ENCODE measurements at places on chromosomes 5 and 9.
A peak's percentile ranks its signal among the peaks of the same experiment; 100 is the strongest.

DNA sequence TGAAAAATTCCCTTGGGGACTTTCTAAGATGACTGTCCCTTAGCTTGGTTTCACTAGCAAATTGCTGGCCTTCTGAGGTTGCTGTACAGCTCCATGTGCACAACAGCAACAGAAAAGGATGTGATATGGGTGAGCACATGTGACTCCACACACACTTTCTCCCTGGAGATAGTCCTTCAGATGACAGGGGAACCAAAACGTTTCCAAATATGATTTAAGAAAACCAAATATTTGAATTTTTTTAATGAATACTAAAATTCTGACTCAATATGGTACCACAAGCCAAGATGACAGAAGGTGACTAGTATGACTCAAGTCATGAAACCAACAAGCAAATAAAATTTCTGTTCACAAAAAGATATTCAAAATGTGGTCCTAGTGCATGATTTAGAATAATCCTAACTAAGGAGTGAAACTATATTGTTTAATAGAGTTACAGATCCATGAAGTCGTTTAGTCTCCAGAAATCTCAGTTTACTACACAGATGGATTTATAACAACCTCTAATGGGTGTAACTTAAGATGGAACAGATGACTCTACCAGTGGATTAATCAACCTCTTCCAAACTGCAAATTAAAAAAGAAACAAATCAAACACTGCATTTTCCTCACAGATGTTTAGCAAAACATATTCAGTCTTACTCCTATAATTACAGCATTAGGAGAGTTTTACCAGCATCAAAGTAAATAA is 144.8 kb upstream of the PIK3R1 start:
- DNase-seq, result no peak

GRCh38 chr5:32030222-32030621 is 143.9 kb downstream of the GOLPH3 start:
- DNase-seq, result no peak

- no peak for DNase-seq
Observed at GRCh38 chr9:967903-968641, 8.4 kb upstream of the DMRT3 start.

DNA sequence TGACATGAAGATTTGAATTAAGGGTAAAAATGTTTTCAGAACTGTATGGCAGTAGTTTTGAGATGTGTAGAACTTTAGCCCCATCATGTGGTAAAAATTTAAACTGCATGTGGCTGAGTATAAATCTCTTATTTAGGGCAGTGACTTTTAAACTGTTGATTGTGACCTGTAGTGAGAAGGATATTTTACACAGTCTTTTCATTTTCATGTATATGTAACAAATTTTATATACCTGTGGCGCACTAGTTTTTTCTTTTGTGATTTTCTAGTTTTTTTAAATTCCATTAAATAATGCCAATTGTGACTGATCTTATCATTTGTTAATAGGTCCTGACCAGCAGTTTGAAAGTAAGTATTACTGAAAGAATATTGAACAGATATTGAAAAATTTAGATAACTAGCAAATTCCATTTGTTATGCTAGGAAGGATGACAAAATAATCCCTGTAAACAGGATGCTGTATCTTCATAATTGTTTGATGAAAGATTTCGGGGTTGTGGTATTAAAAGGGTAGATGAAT is 47.2 kb downstream of the GPBP1 start:
- DNase-seq, result peak; percentile 83

- DNase-seq, result no peak
Observed at GRCh38 chr9:126503333-126504085, 110.2 kb upstream of the LMX1B start.

DNA sequence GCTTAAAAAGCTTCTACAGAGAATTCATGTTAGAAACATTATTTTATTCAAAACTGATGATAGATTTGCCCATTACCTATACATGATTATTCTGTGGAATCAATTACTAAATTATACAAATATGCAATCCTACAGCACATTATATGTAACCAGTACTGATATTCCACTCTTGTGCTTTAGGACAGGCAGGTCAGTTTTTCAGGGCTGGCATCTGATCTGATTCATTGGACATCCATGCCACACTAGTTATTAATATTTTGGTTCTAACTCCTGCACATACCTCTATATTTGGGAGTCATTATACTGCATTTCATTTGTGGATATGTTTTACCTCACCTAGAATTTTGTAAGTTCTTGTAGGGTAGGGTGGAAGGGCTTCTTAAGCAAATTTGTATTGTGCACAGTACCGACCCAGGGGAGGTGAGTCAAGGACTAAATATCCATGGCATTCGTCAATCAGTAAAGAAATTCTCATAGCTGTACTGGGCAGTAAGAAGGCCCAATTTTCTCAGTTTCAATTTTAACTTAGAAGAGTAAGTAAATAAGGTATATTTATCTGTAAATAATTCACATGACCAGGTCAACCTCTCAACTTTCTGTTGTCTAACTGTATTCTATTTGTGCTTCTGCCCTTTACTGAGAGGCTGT is 33.5 kb downstream of the ELOVL7 start:
- DNase-seq, result no peak

DNA sequence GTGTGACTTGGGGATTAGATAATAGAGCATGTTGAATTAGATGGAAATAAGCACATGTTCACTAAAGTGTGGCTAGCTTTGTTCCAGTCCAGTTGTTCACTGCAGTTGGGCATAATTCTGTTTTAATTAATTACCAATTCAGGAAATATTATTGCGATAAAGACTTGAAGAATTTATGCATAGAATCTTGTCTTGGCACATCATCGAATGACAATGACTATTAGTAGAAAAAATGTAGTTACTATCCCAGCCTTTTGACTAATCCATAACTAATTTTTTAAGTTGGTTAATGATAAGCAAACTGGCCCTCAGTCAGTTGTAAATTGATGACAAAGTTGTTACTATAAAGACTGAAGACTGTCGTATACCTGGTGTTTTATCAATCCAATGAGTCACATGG is 10.5 kb downstream of the LNPEP start:
- DNase-seq, result no peak

- DNase-seq, result no peak
Observed at GRCh38 chr5:103353581-103353980, 95.0 kb downstream of the MACIR start.

DNA sequence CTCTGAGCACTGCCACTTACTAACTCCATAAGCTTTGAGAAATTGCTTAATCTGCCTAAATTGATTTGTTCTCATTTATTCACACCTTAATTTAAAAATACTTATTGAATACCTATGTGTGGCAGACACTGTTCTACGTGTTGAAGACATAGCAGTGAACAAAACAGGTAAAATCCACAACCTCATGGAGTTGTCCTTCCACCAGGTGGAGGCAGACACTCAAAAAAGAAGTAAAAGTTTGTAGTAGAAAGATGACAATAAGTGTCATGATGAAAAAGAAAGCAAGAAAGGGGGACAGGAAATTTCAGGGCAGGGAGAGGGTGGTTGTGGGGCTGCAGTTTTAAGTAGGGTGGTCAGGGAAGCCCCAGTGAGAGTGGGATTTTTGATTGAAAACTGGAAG is 94.9 kb downstream of the SREK1 start:
- DNase-seq, result no peak

DNA sequence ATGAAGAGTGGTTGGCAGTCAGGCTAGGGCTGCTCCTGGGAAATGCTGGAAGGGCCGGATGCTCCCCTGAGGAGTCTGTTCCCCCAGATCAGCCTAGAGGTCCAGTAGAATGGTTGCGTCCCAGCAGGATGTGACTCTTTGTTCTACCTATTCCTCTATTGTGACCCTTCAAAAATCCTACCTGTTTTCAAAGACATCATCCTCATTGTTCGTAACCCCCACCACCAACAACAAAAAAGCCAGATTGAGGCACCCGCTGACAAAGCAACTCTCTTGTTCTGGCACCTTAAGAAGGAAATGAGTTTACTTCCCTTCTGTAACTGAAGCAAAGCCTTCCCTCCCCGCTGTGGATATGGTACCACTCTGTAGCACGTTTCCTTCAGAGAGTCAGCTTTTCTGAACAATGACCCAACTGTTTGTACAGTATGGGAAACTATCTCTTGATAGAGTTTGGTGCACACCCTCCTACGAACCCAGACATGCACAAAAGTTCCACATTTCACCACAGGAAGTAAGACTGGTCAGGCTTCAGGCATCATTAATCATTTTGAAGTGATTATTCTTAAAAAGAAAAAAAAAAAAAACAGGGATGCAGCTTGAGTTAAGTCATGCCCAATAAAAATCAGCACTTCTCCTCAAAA is 207.2 kb downstream of the ENC1 start:
- no peak for DNase-seq

- DNase-seq, result no peak
Observed at GRCh38 chr9:36720043-36720442, 147.3 kb downstream of the MELK start.

GRCh38 chr9:37769306-37769705 is 15.6 kb downstream of the EXOSC3 start:
- no peak for DNase-seq

GRCh38 chr9:107794259-107794658 is 304.7 kb upstream of the KLF4 start:
- no peak for DNase-seq

DNA sequence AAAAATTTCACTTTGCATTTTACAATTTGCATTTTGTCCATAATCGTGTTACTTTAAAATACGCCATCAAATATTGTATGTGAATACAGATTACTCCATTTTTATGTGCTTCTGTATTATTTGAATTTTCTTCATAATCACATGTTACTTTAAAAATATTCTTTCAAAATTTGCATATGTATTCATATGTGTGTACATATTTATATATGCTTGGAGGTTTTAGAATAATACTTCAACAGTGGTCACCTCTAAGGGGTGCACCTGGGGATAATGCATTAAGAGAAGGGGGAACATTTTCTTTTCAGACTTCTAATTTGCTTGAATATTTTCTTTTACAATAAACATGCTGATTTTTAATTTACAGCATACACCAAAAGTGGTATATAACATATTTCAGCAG is 21.9 kb upstream of the ELL2 start:
- no peak for DNase-seq

- DNase-seq, result no peak
Observed at GRCh38 chr5:88244686-88245085, 24.0 kb downstream of the TMEM161B start.

DNA sequence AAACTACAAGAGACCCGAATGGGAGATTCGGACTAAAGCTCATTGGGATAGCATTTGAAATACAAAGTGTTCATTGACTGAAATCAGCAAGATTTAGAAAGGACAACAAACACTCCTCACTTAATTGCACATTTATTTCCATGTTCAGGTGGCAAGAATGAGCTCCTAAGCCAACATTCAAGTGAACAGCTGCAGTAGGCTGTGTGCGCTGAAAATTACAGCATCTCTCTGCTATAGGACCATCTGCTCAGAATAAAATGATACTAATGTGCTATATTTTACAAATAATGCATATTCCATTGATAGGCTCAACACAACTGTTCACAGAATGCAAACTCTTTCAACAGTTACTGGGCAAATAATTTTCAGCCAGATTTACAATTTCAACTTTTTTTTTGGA is 61.8 kb downstream of the ELAVL2 start:
- no peak for DNase-seq

GRCh38 chr9:6686396-6686795 is 40.9 kb upstream of the GLDC start:
- no peak for DNase-seq

- no peak for DNase-seq
Observed at GRCh38 chr5:92780057-92780456, 801.0 kb downstream of the NR2F1-AS1 start.

GRCh38 chr9:121349009-121349408 is 21.0 kb downstream of the STOM start:
- no peak for DNase-seq

DNA sequence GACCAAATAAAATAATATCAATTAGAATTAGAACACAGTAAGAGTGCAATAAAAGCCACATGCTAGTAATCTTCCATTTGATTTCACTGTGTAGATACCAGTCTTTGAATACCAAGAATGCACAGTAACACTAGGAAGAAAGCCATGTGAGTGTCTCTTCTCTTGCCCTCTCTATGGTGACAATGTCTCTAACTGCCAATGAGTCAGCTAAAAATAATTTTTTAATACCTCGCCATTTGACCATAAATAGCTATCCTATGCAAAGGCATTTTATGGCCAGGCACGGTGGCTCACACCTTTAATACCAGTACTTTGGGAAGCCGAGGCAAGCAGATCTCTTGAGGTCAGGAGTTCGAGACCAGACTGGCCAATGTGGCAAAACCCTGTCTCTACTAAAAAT is 30.6 kb downstream of the EDIL3 start:
- DNase-seq, result no peak

DNA sequence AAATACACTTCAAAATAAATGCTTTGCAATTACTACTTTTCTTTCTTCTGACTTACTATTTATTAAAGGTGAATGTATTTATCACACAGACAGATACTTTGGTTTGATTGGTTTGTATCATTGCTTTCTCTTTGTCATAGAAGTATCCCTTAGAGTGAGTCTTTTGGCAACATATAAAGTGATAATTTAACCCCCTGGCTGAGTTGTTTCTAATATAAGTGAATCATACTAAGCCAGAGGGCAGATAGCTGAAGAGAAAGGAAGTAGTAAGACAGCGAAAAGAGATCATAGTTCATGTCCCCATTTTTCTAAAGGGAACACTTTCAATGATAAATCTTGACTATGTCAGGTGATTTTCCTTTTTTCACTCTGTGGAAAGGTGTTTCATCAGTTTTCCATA is 38.6 kb downstream of the CAMK4 start:
- no peak for DNase-seq

GRCh38 chr9:115198001-115198400 is 80.0 kb upstream of the TNC start:
- no peak for DNase-seq

GRCh38 chr5:965604-966344 is 42.8 kb upstream of the NKD2 start:
- no peak for DNase-seq

- DNase-seq, result peak; percentile 13
Observed at GRCh38 chr5:399296-400281, 43.4 kb upstream of the EXOC3 start.

GRCh38 chr9:69936427-69936826 is 107.2 kb upstream of the MAMDC2 start:
- DNase-seq, result no peak

DNA sequence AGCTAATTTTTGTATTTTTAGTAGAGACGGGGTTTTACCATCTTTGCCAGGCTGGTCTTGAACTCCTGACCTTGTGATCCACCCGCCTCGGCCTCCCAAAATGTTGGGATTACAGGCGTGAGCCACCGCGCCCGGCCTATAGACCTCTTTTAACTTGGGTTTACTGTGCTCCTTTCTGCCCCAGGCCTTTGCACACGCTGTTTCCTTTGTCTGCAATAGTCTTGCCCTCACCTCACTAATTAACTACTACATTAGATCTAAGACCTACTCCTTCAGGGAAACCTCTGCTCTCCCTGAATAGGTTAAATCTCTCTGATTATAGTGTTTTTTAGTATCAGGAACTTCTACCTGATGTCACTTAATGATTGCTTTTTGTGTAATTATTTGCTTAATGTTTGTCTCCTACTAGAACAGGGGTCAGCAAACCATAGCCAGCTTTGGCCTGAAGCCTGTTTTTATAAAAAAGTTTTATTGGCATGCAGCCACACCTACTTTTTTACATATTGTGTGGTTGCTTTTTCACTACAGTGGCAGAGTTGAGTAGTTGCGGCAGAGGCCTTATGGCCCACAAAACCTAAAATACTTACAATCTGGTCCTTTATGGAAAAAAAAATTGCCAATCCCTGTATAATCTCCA is 31.2 kb upstream of the TLE1 start:
- DNase-seq, result no peak

- no peak for DNase-seq
Observed at GRCh38 chr5:63483338-63483737, 478.9 kb downstream of the HTR1A start.

GRCh38 chr5:165282491-165282890 is 1777.1 kb downstream of the MAT2B start:
- no peak for DNase-seq

All from CD4-positive, alpha-beta T cell treated with Interleukin-2 at 100 ng/mL for 4 hours (primary cell).